Stimulated activated CD8-positive, alpha-beta memory T cell treated with anti-CD3 and anti-CD28 coated beads, Interleukin-15, amount 100 ng/mL, for 24 hours (primary cell): ENCODE measurements at places on chromosomes 3 and 15.

DNA sequence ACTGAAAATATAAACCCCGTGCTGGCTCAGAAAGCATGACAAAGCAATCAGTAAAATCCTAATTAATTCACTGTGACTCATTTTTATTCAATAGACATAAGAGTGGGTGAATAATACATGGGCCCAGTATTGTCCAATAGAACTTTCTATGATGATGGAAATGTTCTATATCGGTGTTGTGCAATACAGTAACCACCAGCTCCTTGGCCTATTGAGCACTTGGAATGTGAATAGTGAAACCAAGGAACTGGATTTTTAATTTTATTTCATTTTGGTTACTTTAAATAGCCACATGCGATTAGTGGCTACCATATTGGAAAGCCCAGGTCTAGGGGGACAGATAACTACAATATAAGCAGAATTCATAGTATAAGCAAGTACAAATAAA is 69.8 kb upstream of the PPP2R3A start:
- DNase-seq: no peak

- DNase-seq: no peak
Measured at GRCh38 chr15:39629371-39629770, 48.5 kb downstream of the THBS1 start.

DNA sequence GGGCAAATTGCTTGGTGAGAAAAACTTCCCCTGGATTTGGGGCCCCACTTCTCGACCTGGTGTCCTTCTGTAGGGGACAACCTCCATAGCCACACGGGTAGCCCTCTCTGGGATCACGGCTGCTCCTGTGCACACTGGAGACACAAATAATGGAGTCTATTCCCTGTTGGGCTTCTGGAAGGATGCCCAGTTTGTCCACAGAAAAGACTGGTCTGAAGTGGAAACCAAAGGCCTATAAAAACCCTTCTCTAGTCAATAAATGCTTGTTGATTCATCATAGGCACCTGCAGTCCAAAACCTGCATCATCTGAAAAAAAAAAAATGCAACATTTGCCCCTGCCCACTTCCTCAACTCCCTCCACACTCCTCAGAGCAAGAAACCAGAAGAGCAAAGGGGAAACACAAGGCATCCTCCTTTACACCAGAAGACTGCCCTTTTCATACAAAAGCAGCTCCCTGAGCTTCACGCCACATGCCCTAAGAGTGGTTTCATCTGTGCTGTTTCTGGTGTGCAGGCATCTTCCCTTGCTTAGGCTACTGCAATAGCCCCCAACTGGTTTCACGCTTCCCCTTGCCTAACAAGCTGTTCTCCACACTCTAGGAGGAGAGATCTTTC is 36.3 kb downstream of the SRGAP3 start:
- no peak for DNase-seq

- no peak for DNase-seq
Measured at GRCh38 chr15:38127306-38127771, 125.3 kb upstream of the SPRED1 start.

GRCh38 chr3:164194842-164195241 is 883.5 kb downstream of the SI start:
- no peak for DNase-seq
